ENCODE measurements at places on chromosomes 12 and 14.

DNA sequence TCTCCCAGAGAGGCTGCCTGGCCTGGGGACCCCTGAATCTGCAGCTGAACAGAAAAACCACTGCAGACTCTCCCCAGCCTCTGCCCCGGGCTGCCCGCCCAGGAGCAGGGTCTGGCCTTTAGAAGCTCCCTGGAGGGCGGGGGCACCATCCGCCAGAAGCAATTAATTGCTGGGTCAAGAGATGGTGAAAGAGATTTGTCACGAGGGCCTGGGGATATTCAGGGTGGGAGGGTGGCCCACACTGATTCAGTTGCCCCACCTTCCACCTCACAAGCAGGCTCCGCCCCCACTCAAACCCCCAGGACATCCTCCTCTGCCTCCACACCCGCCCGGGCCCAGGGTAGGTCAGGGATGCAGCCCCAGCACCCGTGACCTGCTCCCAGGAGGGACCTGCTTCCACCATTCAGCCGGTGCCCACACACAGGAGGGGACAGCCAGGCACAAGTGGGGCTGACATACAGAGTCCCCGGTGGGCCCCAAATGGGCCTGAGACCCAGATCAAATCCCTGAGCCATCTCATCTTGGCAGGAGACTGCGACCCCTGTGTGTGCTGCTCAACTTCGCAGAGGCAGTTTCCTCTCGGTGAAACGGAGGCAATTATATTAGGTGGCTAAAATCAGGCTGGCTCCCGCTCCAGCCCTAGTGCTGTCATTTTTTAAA is 23.0 kb downstream of the NCOR2 start:
- no peak for DNase-seq

DNA sequence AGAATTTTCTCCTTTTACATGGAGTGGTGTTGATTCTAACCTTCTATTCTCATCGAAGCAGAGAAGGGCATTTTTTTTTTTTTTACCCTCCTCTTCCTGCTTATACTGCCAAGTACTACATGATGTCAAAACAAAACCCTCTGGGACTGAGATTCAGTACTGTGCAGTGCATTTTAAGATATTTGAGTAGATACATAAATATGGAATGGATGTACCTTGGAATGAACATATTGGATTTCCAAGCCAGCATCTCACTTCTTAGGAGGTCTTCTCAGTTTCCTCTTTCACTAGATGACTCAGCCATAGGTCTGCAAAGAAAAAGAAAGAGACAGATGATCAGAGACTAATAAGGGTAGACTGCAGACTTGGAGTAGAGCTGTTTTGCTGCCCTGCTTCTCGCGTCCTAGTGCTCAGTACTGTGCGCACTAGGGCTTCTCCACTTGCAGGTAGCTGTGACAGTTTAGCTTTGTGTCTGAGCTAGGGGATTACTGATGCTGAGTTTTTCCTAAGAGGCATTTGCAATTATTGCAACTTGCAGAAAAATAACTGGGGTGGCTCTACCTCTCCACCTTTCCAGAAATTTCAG is 20.4 kb downstream of the TPH2 start:
- DNase-seq = no peak

DNA sequence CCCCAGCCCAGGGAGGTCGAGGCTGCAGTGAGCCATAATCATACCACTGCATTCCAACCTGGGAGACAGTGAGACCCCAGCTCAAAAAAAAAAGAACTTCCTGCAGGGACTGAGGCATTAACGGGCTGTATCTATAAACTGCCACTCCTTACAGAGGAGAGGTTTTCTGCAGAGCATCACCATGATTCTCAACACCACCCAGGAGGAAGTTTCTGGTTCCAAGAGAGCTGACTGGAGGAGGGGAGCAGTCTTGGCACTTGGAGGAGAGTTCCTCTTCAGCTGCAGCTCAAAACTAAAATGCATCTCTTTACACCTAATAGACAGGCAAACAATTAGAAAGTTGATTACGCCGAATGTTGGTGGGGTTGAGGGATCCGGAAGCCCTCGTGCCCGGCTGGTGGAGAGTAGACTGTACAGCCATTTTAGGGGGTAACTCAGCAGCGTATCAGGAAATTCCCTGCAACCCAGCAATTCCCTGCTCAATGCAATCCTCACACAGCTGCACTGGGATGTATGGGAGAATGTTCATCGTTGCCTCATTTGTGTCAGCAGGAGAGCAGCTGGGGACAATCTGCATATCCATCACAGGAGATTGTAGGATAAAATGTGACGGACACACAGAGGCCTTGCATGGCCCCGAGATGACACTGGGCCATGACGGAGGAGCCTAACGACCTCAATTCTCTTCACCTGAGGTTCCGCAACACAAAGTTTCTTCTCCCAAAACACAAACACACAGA is 36.6 kb downstream of the ACTN1 start:
- DNase-seq = no peak

DNA sequence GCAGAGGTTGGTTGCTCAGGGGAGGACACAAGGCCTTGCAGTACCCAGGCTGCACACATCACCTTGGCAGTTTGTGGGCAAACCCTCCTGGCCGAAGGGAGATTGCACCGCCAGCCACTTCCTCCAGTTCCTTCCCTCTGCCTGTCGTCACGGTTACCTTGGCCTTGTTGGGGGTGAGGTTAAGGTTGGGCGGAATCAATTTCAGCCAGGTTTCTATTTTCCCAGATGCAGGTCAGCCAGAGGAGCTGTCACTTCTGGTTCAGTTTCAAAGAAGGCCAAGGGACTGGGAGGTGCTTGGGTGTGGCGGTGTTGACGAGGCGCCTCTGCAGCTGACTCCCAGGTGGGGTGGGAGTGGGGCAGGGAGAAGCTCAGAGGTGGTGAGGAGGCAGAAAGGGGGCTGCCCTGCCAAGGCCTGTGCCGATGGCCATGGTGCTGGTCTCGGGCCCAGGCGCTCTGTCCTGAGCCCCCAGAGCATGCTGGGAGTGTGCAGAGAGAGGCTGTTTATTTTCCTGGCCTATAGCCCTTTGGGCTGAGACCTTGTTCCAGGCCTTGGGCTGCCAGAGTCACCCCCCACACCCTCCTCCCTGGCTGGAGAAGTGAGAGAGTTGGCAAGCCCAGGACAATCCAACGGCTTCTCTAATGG is 31.4 kb downstream of the JDP2 start:
- DNase-seq = no peak

DNA sequence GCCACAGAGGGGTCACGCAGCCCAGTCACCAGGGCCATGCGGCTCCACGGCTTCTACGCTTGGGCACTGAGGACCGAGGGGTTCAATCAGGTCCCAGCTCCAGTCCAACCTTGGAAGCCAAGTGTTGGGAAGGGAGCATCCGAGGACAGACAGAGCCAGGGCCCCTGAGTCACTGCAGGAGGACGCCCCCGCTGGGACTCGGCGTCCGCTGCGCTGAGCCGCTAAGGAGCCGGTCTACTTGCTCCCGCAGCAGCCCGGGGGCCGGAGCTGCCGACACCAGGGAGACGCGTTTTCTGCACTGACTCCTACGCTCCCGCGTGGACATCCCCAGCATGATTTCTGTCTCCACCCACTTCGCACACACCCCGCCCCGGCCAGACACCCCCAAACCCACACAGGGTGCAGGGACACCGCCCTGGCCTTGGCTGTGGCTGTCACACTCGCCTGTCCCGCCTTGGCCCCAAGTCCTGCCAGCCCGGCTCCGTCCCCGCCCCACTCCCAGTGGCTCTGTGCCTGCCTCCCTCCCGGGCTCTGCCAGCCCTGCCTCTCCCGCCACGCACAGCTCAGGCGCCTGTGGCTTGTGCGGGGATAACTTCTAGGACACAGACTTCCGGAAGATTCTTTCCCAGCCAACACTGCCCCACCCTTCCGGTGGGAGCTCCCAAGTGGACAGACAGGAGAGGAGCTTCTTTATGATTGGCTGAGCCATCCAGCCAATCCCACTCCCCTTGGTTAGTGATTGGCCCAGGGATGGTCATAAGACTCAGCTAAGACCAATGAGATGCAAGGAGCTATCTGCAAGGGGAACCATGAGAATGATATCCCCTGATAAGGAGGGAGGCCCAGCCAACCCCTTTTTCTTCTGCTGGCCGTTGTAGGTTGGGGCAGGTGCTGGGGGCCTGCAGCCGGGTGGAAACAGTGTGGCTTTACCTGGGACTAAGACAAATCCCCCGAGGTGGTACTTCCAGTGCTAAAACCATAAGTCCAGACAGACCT is 118.9 kb upstream of the SFSWAP start:
- no peak for DNase-seq

GRCh38 chr14:92753250-92753649 is 4.8 kb upstream of the LGMN start:
- DNase-seq = no peak

DNA sequence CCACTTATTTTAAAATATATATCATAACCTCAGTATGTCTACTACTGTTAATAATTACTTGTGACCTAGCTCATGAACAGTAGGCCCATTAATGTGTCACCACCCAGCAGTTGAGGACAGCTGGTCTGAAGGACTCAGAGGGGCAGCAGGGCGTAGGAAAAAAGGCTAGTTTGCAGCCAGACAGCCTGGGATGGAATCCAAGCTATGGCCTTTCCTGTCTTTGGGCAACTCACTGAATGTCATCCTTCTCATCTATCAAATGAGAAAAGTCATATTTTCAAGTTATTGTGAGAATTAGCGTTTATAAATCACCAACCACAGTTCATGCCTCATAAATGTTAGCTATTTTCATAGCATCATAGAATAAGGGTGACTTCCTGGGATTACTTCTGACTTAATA is 12.3 kb downstream of the DENND5B start:
- no peak for DNase-seq

All from NCI-H510A (cell line).